ENCODE measurements at places on chromosomes 12 and 14. TPM values are rescaled to one million over a fixed set of nuclear protein-coding genes. Genes with fewer than 3 reads are reported as not detected.

Gene TXNDC16
- 1.6 TPM for polyA plus RNA-seq

Gene ZNF740
- polyA plus RNA-seq, result 21.8 TPM

Gene VWF
- 0.12 TPM for polyA plus RNA-seq

Gene TEAD4
- 21.1 TPM for polyA plus RNA-seq

Gene PZP
- not detected for polyA plus RNA-seq

- DNase-seq, result peak; percentile 74
Observed at GRCh38 chr14:34722723-34723545, 8.5 kb upstream of the CFL2 start.

DNA sequence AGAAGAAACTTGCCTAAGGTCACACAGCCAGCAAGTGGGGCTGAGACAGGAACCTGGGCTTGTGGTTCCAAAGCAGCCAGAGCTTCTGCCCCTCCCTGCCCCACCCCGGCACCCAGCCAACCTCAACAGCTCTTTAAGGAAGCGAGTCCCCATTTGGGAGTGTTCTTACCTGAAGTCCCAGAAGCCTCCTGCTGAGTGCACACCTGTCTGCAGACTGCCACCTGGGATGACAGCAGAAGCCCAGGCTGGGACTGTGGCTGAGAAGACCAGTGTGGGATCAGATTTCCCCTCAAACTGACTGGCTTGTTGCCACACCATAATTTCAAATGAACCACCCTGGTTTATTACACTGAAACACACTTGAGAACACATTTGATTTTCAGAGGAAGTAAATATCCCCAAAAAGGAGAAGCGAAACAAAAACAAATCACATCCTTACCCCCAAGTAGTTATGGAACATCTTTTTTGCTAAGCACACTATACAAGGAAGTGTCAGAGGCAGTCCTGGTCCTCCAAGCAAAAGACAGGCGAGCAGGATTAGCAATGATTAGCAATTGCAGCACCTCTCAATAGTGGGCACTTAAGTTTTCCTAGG lies 6.3 kb upstream of the RIN3 start:
- DNase-seq, result no peak

- no peak for DNase-seq
Observed at GRCh38 chr14:90659156-90659555, 157.1 kb downstream of the TTC7B start.

DNA sequence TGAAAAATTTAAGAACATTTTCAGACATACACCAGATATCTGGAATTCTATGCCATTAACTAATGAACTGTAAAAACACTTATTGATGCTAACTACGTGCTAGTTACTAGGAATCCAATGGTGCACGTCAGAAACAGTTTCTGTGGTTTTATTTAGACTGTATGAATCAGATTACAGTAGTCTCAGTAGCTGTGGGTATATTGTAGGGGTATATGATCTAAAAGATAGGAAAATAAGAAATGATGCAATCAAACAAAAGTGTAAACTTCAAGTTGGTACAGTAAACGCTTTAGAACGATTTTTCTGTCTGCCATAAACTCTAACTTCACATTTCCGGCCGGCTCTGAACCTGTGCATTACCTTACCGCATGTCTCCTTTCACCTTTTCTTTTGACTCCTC lies 2.3 kb downstream of the ABCC9 start:
- no peak for DNase-seq

GRCh38 chr12:106049105-106049504 lies 89.6 kb downstream of the NUAK1 start:
- DNase-seq, result no peak

DNA sequence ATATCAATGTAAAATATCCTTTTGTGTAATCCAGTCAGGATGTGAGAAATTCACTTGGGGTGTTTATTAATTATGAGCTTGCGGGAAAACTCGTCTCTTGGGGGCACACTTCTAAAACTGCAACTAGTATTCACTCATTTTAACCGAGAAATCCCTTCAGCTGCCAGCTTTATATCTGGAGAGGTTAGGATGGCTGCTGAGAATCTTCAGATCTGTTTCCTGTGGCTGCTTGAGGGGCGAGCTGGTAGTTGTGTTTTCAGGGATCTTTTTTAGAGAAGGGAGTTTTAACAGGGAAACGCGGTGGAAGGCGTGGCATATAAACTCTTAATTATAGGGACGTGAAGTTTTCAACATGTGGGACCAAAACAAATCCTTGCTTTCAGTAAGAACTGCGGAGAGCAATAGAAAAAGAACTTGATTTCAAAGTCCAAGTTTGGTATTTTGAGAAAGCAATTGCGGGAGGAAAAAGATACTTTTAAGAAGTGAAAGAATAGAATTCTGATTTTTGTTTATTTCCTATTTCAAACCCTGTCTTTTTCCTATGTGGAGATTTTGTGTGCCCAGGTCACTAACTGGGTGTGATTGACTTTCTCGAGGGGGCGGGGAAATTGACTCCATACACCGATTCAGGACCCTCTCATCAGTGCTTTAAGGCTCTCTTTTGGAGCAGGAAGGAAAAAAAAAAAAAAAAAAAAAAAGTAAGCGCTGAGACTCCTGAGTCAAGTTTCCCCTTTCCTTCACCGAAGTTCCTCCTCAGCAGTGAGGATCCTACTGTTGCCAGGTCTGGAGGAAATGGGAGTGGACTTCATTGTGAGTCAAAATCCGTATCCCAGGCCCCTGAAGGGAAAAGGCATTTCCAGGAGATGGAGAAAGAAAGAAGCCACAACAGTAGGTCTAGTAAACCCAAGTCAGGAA lies 1.1 kb downstream of the PPFIBP1 start:
- DNase-seq, result no peak

DNA sequence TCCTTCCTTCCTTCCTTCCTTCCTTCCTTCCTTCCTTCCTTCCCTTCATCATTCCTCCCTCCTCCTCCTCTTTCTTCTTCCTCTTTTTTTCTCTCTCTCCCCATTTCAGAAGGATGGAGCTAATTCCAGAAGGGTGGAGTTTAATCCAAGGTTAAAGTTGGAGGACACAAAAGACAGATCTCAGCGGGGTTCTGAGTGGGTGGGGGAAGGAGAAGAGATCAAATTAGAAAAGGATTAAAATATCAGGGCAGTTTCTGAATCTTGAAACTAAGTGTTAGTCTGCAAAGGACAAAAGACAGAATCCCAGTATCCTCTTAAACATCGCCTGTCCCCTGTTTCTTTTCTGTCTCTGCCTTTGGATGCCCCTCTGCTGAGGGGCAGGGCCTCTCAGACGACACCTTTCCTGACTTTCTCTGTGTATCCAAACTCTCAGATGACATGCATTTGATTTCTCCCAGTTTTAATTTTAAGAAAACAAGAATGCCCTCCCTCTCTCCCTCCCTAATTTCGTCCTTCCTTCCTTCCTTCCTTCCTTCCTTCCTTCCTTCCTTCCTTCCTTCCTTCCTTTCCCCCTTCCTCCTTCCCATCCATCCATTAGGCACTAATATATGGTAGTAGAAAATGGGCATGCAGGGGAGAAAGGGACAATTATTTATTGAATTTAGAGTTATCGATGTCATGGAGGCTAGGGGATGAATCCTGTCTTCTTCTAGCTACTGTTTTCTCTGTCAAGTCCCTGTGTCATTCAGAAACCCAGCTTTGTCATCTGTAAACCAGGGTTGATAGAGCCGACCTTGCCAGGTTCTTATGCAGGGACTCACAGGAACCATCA lies 269.1 kb downstream of the VRK1 start:
- no peak for DNase-seq

- DNase-seq, result no peak
Observed at GRCh38 chr12:69064734-69065443, 131.9 kb upstream of the CPM start.

DNA sequence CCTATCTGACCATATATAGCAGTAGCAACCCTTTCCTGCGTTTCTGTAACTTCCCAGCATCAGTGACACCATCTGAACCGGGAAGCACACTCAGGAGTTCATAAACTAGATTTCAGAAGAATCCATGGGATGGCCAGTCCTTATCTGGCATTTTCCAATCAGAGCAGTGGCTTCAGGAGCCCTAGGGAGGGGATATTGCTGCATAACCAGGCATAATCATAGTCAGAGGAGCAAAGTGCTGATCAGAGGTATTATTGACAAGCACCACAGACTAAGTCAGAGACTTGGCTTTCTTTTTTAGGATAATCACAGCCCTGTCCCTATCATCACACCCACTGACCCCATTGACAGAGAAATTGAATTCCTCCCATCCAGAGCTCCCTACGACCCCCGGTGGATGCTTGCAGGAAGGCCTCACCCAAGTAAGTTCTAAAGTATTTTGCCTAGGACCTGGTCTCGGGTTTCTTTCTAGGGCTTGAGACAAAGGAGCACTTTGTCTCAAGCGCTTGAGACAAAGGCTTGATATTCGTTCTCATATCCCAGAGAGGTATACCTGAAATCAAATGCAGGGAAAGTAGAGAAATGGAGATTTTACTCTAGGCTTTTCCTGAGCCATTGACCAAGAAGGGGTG lies 55.1 kb downstream of the FOXN4 start:
- DNase-seq, result no peak

DNA sequence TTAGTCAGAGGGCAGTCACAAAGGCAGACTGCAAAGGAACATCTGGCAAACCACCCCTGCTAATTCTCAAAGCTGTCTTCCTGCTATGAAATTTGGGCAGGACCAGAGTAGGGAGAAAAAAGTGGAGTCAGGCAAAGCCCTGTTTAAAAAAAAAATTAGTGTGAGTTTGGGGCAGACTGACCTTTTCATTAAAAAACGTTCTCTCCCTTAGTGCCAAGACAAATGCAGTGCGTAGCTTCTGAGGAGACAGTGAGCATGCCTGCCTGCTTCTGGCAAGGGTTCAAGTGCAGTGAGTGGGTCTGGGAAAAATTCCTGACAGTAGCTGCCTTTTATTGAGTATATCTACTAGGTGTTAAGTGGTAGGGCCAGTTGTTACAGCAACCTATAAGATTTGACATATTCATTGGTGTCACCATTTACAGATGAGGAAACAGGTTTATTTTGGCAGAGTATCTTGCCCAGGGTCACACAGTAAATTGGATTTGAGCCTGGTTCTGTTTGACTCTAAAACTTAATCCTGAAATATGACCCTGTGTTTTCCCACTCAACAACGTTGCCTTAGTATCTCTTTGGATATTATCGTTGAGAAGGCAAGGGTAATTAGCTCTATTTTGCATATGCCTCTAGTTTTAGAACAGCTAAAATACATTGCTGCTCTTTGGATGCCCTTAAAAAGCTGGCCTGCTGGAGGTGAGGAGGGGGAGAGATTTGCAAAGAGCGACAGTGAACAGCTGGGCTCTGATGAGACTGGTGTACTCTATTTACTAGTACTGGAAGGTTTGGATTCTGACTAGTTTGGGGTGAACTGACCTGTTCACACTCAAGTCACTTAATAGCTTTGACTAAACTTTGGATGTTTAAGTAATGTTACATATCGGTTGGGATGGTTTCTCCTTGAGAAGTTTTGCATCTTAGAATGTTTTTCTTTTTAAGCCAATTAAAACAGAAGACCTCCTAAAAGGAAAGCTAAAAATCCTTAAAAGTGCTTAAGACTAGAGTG lies 72.8 kb downstream of the PAPOLA start:
- no peak for DNase-seq

DNA sequence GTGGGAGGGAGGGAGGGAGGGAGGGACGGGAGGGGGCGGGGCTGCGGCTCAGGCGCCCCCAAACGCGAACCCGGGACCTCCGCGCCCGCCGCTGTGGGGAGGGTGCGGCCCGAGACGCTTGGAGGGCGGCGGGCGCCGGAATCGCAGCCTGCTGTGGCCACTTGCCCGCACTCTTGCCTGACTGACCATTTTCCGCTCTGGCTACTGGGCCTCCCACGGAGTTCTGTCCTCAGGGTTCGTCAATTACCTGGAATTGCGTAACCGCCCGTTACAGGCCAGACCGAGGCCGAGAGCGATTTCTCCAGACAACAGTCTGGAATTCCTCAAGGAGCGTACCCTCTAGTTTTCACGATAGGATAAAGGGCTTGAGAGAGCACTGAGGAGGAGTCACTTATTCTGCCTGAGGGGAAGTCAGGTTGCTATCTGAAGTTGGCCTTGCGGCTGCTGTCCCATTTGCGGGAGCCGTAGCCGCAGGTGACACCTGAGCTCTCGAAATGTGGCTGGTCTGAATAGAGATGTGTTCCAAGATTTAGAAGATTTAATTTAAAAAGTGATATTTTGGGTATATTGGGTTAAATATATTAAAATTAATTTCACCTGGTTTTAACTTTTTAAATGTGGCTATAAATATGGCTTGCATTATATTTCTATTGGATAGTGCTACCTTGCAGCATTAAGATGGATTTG lies 446 bp upstream of the ZNF641 start:
- DNase-seq, result no peak

GRCh38 chr12:25009496-25010092 lies 60.7 kb upstream of the BCAT1 start:
- no peak for DNase-seq

DNA sequence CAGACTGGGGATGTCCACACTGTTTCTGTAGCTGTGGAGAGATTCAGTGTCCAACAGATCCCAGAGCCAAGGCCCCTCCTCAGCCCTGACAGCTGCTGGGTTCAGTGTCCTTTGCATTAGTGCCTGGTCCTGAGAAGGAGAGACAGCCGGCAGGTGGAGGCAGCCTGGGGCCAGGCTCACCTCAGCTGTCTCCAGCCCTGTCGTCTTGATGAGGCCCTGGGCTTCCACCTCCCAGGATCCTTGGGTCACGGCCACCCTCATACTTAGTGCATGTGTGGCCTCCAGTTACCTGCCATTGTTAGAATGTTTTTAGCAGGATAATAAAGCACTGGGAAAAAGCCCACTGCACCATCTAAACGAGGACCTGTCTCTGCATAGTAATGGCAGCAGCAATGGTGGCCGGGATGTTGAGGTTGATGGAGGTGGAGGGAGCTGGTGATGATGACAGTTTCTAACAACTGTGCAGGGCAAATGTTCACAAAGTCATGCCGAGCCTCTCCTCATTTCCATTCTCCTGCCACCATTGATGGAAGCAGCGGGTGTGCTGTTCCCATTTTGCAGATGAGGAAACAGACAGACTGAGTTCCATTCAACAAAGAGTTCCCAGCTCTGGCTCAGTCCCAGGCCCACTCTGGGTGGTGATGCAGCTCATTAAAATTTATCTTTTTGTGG lies 17.7 kb downstream of the ASB2 start:
- no peak for DNase-seq

GRCh38 chr14:39175445-39176262 lies 600 bp downstream of the PNN start:
- peak; percentile 40 for DNase-seq

DNA sequence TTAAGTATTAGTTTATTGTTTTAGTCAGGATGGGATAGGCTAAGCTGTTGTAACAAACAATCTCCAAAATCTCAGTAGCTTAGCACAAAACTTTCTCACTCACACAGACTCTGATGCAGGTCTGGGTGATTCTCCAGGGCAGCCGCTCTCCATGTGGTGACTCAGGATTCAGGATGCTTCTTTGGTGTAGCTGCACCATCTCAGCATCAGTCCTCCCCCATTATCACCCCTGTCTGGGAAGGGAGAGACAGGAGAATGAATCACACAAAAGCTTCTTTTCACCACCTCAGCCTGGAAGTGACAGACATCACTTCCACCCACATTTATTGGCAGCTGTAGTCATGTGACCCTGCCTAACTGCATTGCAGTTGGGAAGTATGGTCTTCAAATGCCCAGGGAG lies 142.3 kb downstream of the DICER1 start:
- DNase-seq, result no peak

DNA sequence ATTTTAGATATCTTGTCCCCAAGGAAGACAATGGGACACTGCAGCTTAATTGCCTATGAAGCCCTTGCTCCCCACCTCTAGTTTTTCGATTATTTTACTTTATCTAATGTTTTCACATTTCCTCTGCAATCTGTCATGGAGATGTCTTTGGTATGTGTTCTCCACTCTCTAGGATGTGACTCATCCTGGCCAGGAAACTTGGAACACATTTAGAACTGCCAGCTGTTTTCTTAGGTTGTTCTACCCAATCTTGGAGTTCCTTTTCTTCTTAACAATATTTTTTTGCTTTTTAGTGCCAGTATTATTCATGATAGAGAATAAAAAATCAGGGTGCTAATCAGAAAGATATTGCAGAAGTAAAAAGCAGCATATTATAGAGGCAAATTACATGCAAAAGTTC lies 101.7 kb upstream of the CLEC14A start:
- no peak for DNase-seq
